ENCODE measurements at places on chromosomes 1 and 21. TPM values are rescaled to one million over a fixed set of nuclear protein-coding genes. Genes with fewer than 3 reads are reported as not detected.
A peak's percentile ranks its signal among the peaks of the same experiment; 100 is the strongest.

DNA sequence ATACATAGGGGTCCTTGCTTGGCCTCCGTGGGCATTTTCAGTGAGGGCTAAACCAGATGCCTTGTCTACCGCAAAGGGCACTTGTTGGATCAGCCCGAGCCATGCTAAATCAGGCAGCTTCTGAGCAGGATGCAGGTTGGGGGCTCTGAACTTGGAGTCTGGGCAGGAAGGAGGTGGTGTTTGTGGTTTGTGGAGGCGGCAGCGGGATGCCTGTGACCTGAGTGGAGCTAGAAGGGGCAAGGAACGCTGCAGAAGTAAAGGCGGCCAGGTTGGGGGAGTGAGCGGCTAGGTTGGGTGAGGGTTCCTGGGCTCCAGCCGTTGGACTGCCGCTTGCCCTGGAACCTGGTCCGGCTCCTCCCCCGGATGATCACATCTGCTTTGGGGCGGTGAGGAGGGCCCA lies 183.9 kb downstream of the CAMTA1 start:
- no peak for DNase-seq
- H3K27ac ChIP-seq = no peak overlapping the region
- no peaks in the 10 kb centered on the region for H3K4me1 ChIP-seq
- no peak overlapping the region for H3K4me3 ChIP-seq
- H3K36me3 ChIP-seq = no peaks in the 10 kb centered on the region

GRCh38 chr1:203880606-203881005 lies 19.2 kb downstream of the SNRPE start:
- no peaks in the 10 kb centered on the region for H3K36me3 ChIP-seq
- H3K27ac ChIP-seq = no peak overlapping the region
- no peak for DNase-seq

DNA sequence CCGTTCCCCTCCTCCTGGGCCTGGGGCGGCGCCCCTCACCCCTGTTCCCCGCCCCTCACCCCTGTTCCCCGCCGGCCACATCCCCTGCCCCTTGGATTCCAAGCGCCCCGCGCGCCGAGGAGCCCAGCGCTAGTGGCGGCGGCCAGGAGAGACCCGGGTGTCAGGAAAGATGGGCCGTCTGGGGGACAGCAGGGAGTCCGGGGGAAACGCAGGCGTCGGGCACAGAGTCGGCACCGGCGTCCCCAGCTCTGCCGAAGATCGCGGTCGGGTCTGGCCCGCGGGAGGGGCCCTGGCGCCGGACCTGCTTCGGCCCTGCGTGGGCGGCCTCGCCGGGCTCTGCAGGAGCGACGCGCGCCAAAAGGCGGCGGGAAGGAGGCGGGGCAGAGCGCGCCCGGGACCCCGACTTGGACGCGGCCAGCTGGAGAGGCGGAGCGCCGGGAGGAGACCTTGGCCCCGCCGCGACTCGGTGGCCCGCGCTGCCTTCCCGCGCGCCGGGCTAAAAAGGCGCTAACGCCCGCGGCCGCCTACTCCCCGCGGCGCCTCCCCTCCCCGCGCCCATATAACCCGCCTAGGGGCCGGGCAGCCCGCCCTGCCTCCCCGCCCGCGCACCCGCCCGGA lies at the start of gene TP73:
Gene TP73, plus strand, starts transcription at position 587 of the 618 bp plus-strand sequence. CDS start 29,850 bp downstream, outside the sequence.
- H3K36me3 ChIP-seq = no peaks in the 10 kb centered on the region
- no peak within 1 kb of the TSS for H3K4me3 ChIP-seq
- no peak within 1 kb of the TSS for H3K27ac ChIP-seq
- H3K27me3 ChIP-seq = peaks cover 16% of the 10 kb centered on the region
- H3K4me1 ChIP-seq = no peaks in the 10 kb centered on the region
- DNase-seq = peak; percentile 66

Gene IL20
- polyA plus RNA-seq = 0.12 TPM

- peak; percentile 57 for DNase-seq
- no peak overlapping the region for H3K4me3 ChIP-seq
Observed at GRCh38 chr1:197145446-197146024, 934 bp downstream of the ASPM start.

Gene SLC39A1
- 103 TPM for polyA plus RNA-seq

Gene PRDM2
- polyA plus RNA-seq = 16.1 TPM

- peak; percentile 70 for DNase-seq
- no peak overlapping the region for H3K27ac ChIP-seq
- H3K4me1 ChIP-seq = no peaks in the 10 kb centered on the region
Observed at GRCh38 chr1:230142608-230143210, 75.7 kb downstream of the GALNT2 start.

GRCh38 chr1:43990271-43991199 lies 864 bp upstream of the CCDC24 start:
- H3K36me3 ChIP-seq = peaks cover 4% of the 10 kb centered on the region
- no peaks in the 10 kb centered on the region for H3K27me3 ChIP-seq
- no peaks in the 10 kb centered on the region for H3K4me1 ChIP-seq
- no peak overlapping the region for H3K27ac ChIP-seq
- peak overlapping the region; percentile 62 for H3K4me3 ChIP-seq

- H3K27ac ChIP-seq = no peak overlapping the region
- DNase-seq = no peak
- no peaks in the 10 kb centered on the region for H3K36me3 ChIP-seq
- H3K4me3 ChIP-seq = no peak overlapping the region
- H3K4me1 ChIP-seq = no peaks in the 10 kb centered on the region
- no peaks in the 10 kb centered on the region for H3K27me3 ChIP-seq
Observed at GRCh38 chr1:55612988-55613387, 397.8 kb upstream of the USP24 start.

DNA sequence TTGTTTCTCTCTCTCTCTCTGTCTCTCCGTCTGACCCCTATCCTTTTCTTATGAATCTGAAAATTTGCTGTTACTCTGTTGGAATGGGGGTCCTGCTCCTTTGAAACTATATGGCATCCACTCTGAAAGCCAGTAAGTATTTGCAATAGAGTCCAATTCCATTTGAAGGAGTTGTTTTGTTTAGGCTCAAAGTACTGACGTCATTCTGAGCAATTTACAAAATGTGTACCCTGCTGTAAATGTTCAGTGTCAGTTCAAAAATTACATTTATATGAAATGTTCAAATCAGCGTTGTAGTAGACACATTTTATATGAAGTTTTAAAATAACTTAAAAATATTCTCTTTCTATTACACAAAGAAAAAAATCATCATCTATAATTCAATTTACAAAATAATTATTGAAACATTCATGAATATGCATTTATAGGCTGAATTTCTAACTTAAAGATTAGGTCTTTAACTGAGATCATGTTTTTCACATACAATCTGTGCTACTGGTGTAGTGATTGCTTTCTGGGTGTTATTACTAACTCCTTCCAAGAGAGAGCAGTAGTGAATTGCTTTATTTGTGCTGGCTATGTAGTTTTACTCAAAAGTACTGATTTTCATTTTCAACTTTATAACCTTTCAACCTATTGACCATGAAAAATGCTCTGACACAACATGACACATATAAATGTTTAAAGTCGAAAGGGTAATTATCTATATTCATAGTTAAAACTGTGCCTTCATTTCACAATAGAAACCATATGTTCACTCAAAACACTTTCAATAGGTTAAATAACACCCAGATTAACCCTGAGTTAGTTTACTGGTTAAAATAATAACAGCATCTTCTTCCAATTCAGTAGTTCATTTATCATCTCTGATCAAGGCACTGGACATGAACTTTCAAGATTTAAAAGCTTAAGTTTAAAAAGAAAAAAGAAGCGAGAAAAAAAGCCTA lies 253.1 kb upstream of the ADGRL4 start:
- no peak overlapping the region for H3K27ac ChIP-seq
- no peak overlapping the region for H3K4me3 ChIP-seq
- H3K27me3 ChIP-seq = no peaks in the 10 kb centered on the region

Gene BSND
- polyA plus RNA-seq = 0.02 TPM

DNA sequence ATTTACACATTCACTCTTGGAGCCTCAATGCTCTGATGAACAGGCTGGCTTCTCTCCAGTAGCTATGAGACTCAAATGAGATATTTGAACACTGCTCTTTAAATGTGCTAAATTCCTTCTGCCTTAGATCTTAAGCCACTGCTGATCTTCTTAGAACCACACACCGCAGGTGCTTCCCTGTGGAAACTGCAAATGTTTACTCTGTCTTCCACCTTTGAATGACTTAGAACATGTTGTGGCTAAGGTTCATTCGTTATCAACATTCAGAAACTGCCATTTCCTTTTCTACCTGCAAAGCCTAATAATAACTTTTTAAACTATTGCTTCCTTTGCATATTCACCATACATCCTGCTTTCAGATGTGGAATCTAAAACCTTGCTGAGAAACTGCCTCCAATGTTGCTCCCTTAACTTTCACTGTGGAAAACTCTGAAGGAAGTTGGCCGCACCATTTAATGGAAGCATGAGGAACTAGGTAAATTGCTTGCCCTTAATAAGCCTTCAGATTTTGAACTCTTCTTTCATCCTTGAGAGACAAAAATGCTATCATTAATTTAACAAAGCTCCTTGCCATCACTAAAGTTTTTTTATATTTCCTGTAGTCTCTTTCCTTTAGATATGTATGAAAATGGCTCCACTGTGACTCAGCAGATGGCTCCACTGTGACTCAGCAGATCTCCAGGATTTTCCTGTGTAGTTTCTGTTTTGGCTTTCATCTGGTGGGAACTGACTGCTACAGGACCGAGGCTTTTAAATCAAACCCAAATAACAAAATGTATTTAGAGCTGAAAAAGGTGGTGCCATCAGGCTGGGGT lies 143.8 kb downstream of the TNFSF18 start:
- H3K4me1 ChIP-seq = no peaks in the 10 kb centered on the region
- H3K4me3 ChIP-seq = no peak overlapping the region
- H3K27me3 ChIP-seq = no peaks in the 10 kb centered on the region
- peak; percentile 17 for DNase-seq

- no peaks in the 10 kb centered on the region for H3K36me3 ChIP-seq
- peak; percentile 52 for DNase-seq
- H3K4me3 ChIP-seq = peak overlapping the region; percentile 87
- H3K27me3 ChIP-seq = no peaks in the 10 kb centered on the region
- H3K27ac ChIP-seq = peak overlapping the region; percentile 95
Observed at GRCh38 chr1:165631342-165632151, 513 bp downstream of the MGST3 start.
